ENCODE measurements at places on chromosomes 3 and 15.

GRCh38 chr3:26622621-26623418 is at the start of gene LRRC3B:
Gene LRRC3B, plus strand, starts transcription at chr3:26622772. Its CDS starts 86,901 bp downstream, at chr3:26709673.
- no peak for DNase-seq

DNA sequence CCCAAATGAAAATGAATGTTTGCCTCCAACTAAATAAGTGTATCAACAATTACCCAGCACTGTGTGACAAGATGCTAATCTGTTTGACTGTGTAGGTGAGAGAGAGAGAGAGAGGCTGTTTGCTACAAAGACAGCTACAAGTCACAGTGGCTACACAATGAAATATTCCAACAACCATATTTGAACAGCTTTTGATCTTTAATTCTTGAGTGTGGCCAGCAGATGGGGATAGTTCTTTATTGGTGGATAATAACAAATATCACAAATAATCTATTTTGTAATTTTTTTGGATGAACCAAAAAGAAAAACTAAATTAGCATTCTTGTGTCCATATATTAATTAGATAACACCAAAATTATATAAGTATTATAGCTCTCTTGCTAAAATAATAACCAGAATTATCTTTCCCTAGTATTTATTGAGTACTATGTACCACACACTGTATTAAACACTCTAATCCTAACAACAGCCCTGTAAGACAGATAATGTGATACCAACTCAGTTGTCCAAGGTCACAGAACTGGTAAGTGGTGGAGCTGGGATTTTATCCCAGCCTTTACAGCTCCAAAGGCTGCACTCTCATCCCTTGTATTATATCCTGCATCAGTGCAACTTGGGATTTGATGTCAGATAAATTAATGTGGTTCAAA is 61.9 kb upstream of the C3orf80 start:
- peak; percentile 33 for DNase-seq

- DNase-seq: no peak
These were observed 42.0 kb upstream of the SEC61A1 start for GRCh38 chr3:128009952-128010846.

GRCh38 chr3:23484386-23484785 is 281.3 kb downstream of the UBE2E2 start:
- no peak for DNase-seq

DNA sequence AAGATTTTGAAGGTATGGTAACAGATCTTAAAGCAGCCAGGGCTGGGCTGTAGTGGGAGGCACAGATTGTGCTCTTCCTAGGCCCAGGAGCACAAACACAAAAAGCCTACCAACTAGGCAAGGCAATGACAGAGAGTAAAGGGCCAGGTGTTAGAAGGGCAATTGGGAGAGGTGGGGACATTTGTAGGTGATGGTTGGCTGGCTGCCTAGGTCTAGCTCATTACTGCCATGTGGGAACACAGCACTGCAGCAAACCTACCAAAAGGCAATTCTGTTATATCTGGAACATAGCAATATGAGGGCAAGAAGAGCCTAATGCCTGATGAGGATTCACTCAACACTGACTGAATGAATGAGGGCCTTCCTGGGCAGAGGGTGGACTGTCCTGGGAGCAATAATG is 30.4 kb downstream of the ARHGEF3 start:
- DNase-seq: no peak

- no peak for DNase-seq
These were observed 74.6 kb downstream of the PRICKLE2 start for GRCh38 chr3:64150623-64151207.

GRCh38 chr3:149435996-149436885 is 38.3 kb upstream of the TM4SF4 start:
- no peak for DNase-seq
